SK-N-SH treated with all-trans-retinoic acid at 6 μM for 48 hours (cell line): ENCODE measurements at places on chromosomes 2 and 18.
A peak's percentile ranks its signal among the peaks of the same experiment; 100 is the strongest.

DNA sequence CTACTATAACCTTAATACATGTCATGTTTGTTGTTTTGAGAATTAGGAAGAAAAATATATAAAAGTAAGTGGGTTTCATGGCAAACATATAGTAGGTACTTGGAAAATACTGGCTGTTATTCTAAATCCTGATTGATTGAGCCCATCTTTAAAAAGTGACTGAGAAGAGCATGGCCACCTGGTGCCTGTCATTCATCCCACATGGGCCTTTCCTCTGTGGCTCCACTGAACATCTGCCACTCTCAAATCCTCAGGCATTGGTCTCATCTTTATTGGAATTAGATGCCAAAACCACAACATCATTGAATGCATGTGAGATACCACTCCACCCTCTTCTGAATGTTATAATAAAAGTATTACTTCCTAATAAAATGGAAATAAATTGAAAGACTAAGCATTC, 101.6 kb upstream of the TTN start:
- no peak for ATAC-seq

- ATAC-seq, result peak; percentile 21
These were observed 367 bp downstream of the TGFA start for GRCh38 chr2:70553334-70553583.

DNA sequence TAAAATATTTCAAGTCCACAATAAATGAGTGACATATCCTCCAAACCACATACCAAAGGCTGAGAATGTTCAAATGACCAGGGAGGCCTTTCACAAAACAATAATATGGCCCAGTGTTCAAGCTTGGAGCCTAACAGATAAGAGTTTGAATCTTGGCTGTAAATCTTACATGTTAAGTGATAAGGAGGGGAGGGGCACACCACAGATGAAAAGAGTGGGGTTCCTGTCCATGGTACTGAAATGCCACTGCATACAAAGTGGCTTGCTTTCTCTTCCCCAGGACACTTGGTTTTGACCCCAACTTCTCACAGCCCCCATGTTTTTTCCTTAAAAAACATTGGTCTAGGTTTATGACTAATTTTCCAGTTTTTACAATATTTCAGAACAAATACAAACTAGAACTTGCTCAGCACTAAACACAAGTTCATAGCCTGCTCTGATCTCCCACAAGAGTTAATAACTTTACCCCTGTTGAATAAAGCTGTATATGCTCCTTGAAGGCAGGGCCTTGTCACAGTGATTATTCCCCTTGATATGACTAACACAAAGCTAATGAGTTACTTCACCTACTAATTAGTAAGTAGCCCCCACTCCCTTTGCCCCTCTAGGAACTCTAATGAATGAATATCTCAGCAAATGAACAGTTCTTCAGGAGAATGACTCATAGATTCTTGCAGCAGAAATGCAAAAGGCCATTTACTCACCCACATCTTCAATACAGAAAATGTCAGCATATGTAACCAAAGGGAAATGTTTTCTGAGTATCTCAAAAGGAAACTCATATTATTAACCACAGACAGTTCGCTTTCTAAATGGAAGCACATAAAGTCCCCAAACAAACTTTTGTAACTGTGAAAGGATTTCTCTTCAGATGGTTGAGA, 142.2 kb downstream of the SATB2 start:
- ATAC-seq, result no peak

DNA sequence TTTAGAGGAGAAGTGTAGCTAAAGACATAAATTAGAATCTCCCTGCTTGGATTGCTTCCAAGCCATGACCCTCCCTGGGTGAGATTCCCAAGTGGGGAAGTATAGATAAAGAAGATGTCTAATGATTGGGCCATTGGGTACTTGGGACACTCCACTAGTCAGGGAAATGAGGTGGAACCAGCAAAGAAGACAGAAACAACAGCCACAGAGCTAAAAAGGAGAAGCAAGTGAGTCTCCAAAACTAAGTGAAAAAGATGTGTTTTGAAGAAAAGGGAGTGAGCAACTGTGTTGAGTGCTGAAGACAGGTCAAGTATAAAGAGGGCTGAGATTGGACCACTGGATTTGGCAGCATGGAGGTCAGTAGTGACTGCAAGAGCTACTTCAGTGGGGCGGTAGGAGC, 276.7 kb upstream of the STON1 start:
- ATAC-seq, result no peak

DNA sequence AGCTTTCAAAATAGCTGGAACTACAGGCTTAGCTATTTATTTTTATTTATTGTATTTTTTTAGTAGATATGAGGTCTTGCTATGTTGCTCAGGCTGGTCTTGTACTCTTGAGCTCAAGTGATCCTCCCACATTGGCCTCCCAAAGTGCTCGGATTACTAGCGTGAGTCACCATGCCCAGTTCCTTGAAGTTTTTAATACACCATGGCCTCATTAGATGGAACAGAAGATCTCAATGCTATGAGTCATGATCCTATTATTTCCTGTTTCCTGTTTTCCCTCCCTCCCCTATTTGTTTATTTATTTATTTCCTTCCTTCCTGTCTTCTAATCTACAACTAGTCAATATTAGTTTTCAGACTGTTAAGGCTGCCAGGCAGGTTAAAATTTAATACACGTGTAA, 309.0 kb downstream of the CMPK2 start:
- ATAC-seq, result no peak

DNA sequence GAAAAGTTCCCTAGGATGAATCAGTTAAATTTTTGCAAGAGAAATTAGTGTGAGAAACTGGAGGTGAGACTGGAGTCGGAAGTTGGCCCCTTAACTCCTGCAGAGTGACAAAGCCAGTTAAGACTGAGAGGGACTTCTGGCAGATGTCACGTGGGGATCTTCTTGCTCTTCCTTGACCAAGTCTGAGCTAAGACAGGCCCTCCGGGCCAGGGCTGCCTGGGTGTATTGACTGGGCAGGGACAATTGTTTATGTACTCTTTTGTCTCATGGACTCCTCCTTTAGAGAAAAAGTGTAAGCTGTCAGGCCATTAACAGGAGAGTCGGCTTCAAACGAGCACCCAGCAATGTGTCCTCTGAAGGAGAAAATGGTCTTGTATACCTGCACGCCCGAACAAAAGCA, 48.6 kb upstream of the RALBP1 start:
- ATAC-seq, result no peak

GRCh38 chr2:1494257-1494656, 81.0 kb downstream of the TPO start:
- no peak for ATAC-seq

DNA sequence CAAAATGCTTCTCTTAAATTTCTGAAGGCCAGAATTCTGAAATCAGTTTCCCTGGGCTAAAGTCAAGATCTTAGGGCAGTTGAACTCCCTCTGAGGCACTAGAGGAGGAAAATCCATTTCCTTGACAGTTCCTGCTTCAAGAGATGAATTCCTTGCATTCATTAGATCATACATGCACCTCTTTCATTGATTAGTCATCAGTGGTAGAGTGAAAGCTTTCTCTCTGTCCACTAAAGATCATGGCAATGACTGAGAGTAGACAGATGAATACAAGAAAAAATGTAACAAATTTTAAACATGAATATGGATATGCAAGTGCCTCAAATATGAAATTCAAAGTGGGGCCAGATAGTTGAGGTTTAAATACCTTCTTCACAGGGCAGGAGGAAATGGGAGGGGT, 693.4 kb upstream of the TMEFF2 start:
- ATAC-seq, result no peak

DNA sequence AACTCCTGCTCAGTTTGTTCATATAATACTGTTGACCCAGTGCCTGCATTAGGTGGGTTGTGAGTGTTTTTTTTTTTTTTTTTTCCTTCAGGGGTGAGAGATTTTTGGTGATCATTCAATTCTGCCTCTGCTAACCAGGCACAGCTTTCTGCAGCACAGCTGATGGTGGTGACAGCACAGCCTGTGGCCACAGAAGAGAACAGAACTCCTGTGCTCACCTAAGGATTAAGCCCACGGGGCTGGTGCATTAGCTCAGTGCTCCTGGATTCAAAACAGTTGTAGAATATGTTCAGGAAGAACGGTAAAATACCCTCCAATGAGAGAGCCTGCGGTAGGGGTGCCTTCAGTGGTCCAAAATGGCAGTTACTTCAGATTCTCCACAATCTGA, 42.0 kb downstream of the PKP4 start:
- ATAC-seq, result no peak

DNA sequence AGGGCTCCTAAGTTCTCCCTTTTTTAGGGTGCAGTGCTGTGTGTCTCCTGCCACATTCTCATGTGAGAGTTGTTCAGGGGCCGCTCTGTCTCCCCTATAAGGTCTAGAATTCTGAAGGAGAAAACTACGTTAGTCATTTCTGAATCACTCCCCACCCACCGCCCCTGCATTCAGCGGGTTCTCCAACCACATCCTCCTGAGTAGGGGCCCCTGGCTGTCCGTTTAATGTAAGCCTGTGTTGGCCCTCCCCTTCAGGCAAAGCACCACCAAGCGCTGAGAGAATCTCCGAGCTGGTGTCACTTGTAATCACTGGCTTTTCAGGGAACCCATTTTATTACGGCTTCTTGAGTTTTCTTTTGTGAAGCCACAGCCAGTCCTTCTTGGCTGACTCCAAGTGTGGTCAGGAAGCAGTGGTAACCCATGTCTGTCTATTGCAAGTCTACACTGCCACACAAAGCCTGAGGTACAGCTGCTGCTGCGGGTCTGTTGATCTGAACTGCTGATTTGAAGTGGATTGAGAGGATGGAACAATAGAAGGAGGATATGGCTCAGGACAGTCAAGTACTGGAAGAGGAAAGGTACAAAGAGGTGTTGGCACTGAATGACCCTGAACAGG, 16.9 kb downstream of the LCT start:
- no peak for ATAC-seq

GRCh38 chr2:5798084-5798483, 105.9 kb downstream of the SOX11 start:
- no peak for ATAC-seq

DNA sequence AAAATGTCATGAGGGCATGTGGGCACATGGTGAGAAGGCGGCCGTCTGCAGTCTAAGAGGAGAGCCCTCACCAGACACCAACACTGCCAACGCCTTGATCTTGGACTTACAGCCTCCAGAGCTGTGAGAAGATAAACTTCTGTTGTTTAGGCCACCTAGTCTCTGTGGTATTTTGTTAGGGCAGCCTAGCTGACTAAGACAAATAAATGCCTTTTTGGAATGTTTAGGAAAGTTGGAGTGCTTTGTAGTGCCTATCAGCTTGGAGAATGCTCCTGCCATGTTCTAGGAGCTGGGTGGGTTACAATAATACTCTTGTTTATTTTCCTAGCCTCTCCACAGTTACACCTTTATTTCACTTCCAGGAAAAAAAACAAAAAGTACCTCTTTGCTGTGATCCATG, 92.0 kb downstream of the SPP2 start:
- ATAC-seq, result no peak

DNA sequence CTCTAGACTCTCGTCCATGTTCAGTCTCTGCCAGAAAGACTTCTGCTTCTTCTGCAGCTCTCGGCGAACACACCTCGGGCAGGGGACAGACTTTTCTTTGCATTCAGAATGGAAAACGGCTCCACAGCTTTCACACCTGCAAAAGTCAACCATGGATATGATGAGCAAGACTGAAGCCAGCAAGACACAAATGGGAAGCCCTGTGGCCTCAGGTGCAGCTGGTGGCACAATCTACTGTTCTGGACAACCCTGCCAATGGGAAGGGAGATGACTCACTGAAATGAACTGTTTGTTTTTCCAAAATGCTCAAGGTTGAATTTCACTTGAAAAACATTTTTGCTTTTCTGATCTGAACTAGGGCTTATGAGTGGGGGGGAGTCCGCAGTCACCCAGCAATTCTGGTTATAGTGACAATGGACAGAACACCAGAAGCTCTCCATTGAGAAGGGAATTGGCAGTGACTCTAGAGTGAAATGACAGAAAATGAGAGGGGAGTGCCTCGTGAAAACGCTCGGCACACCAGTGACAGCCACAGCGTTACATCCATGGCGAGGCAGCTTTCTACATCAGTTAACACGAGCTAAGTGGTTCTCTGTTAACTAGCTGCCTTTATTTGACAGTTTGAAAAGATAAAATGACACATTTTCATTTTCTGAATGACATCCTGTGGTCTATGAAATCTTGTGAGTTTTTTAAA, 58.8 kb upstream of the FZD5 start:
- peak; percentile 70 for ATAC-seq
